Fibroblast of skin of abdomen (primary cell): ENCODE measurements at places on chromosomes 1 and 21.

DNA sequence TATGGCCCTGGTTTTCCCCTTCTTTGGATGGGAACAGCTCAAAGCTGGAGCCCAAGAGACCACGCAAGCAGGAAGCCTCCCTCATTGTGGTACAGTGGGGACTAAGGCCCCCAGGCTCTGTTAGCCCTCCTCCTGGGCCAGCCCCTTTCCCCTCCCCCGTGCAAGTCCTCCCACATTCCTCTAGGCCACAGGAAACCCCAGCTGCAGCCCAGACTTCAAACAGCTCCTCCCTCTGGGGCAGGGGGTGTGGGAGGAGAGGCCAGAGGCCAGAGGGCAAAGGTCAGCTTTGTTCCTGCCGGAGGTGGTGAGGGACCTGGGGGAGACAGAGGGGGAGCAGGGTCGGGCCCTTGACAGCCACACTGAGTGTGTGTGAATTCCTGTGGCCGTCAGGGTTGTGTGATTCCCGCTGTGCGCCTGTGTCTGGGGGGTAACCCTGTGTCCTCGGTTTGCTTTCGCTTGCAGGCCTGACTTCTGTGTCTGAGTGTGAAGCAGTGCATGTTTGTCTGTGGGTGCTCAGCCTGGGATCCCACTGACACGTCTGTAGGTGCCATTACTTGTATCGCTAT, 3.4 kb upstream of the AHDC1 start:
- peak; percentile 52 for DNase-seq

GRCh38 chr1:100778748-100779147, 59.2 kb downstream of the VCAM1 start:
- DNase-seq = no peak

- peak; percentile 61 for DNase-seq
Measured at GRCh38 chr1:166947398-166948043, 27.8 kb downstream of the ILDR2 start.

- DNase-seq = no peak
Measured at GRCh38 chr1:220803401-220804201, 16.9 kb downstream of the MTARC1 start.

GRCh38 chr1:116951200-116951935, 41.7 kb downstream of the PTGFRN start:
- peak; percentile 57 for DNase-seq

DNA sequence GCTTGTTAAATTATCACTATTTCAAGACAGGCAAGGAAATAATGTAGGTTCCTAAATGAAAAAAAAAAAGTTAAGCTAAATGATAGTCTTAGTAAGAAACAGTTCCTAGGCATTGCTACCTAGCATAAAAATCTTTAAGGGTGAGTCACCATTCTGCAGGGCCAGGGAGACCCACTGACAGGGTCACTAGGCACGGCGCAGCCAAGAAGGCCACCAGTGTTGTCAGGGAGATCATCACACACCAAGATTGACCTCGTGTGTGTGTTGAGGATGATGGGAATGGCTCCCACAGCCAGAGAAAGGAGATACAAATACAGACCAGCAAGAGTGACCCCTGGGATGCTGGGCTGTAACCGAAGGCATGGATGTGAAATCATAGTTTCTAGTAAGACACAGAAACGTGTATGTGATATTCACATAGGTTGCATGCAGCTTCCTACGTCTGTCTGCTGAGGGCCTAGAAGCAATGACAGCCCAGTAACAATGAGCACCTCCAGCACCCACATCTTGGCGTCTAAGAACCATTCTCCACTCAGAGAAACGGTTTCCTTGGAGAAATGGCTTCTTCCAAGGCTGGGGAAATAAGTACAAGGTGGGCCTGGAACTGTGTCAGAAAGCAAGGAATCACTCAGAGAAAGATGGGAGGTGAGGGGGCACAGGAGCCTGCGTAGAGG, 29.1 kb downstream of the RIPK4 start:
- DNase-seq = no peak

- no peak for DNase-seq
Measured at GRCh38 chr21:25870084-25870483, 135.3 kb downstream of the GABPA start.

- peak; percentile 75 for DNase-seq
Measured at GRCh38 chr1:106608841-106609240, 447.6 kb upstream of the PRMT6 start.

DNA sequence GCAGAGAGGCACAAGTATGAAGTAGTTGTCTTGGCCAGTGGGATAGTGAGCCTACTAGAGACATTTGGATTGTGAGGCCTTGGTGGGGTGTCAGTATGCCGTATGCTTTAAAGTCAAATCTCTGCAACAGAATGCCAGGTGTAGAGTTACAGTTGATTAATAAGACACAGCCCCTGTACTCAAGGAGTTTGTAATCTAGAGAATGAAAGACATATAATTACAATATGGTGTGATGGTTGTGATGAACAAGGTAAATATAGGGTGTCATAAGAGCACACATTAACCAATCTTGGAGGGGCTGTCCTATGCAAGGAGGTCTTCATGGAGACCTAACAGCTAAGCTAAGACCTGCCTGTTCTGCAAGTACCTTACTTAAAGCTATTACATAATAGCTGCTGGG, 113.1 kb downstream of the ATF6 start:
- DNase-seq = no peak

GRCh38 chr1:228497206-228497605, 10.0 kb downstream of the RNF187 start:
- DNase-seq = no peak

GRCh38 chr1:172513479-172513878, 19.5 kb upstream of the SUCO start:
- DNase-seq = no peak

DNA sequence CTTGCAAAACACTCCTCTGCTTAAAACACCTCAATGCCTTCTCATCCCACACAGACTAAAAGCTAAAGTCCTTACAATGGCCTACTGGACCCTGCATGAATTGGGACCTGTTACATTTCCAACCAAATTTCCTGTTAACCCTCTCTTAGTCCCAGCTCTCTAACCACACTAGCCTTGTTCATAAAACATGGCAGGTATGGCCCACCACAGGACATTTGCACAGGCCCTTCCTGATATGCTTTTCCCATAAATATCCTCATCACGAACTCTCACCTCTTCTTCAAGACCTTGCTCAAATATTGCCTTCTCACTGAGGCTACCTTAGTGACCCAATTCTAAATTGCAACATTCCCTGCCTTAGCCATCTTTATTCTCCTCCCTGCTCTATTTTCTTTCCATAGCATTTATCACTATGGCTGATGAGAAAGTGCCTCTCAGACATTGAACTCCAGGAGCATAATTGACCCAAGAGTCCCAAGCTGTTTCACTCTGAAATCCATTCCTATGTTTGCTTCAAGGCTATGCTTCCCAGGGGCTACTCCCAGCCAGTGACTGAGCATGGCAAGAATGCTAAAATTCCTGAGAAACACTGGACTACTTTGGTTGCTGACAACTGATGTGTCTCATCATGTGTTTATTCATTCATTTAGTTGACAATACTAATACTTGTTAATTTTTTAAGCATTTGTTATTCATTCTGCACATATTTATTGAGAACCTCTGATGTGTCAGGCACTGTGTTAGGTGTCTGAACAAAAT, 2.7 kb upstream of the PALMD start:
- peak; percentile 52 for DNase-seq

GRCh38 chr1:168637350-168637991, 61.1 kb downstream of the XCL1 start:
- peak; percentile 16 for DNase-seq

- no peak for DNase-seq
Measured at GRCh38 chr1:150142083-150142482, 7.6 kb upstream of the PLEKHO1 start.

- DNase-seq = no peak
Measured at GRCh38 chr1:187032316-187032981, 203.7 kb downstream of the PLA2G4A start.
